Psoas muscle (tissue), 8 donors: ENCODE measurements at places on chromosomes 5 and 9. TPM values are rescaled to one million over a fixed set of nuclear protein-coding genes. Genes with fewer than 3 reads are reported as not detected.

Gene ARL14EPL
- polyA plus RNA-seq: 0.08 TPM

Gene PTRH1
- 21.8 TPM for polyA plus RNA-seq

Gene MLANA
- not detected for polyA plus RNA-seq

Gene PKD2L2
- 1.1 TPM for polyA plus RNA-seq

Gene UAP1L1
- 1.5 TPM for polyA plus RNA-seq

Gene DMRT3
- polyA plus RNA-seq: 0.07 TPM

Gene MARCOL
- polyA plus RNA-seq: not detected

Gene DMRTA1
- polyA plus RNA-seq: 0.21 TPM

Gene PRR16
- 3.3 TPM for polyA plus RNA-seq

Gene PHAX
- polyA plus RNA-seq: 53.0 TPM

Gene FRRS1L
- polyA plus RNA-seq: 0.01 TPM

Gene NAIF1
- 8.0 TPM for polyA plus RNA-seq

Gene SCGB3A1
- polyA plus RNA-seq: not detected

Gene IL5
- polyA plus RNA-seq: not detected

Gene USP20
- 11.1 TPM for polyA plus RNA-seq

Gene MUSK
- polyA plus RNA-seq: 6.7 TPM

Gene CAST
- polyA plus RNA-seq: 291 TPM

Gene AGXT2
- polyA plus RNA-seq: not detected

Gene TXNDC8
- polyA plus RNA-seq: not detected

Gene STC2
- polyA plus RNA-seq: 19.8 TPM

Gene ANKRD20A1
- 0.30 TPM for polyA plus RNA-seq

Gene C9
- polyA plus RNA-seq: not detected

Gene CXXC5
- polyA plus RNA-seq: 48.5 TPM

Gene CENPK
- polyA plus RNA-seq: 0.10 TPM

Gene RPL35
- polyA plus RNA-seq: 4,666 TPM

Gene MYOT
- polyA plus RNA-seq: 94.2 TPM

Gene CDKN2B-AS1
- not detected for polyA plus RNA-seq

Gene IFNA6
- polyA plus RNA-seq: not detected

Gene ADAMTS6
- 0.17 TPM for polyA plus RNA-seq

Gene CDH12
- polyA plus RNA-seq: not detected

Gene SLC36A3
- polyA plus RNA-seq: not detected

Gene ABLIM3
- polyA plus RNA-seq: 35.0 TPM

Gene FAM221B
- polyA plus RNA-seq: not detected

Gene RASEF
- 0.04 TPM for polyA plus RNA-seq

Gene RNF38
- polyA plus RNA-seq: 9.9 TPM

Gene ECSCR
- 25.4 TPM for polyA plus RNA-seq

Gene OR1K1
- polyA plus RNA-seq: not detected

Gene HTR4
- not detected for polyA plus RNA-seq

Gene SMIM27
- polyA plus RNA-seq: 9.3 TPM

Gene SMIM15
- polyA plus RNA-seq: 19.4 TPM

Gene VCAN
- polyA plus RNA-seq: 2.9 TPM

Gene PRRX2
- 0.34 TPM for polyA plus RNA-seq

Gene FUT7
- not detected for polyA plus RNA-seq

Gene SPAG8
- 0.56 TPM for polyA plus RNA-seq

Gene FBLL1
- 0.05 TPM for polyA plus RNA-seq

Gene PHYHD1
- polyA plus RNA-seq: 20.0 TPM

Gene ENTPD2
- 0.28 TPM for polyA plus RNA-seq

Gene TERT
- not detected for polyA plus RNA-seq

Gene ADGRD2
- polyA plus RNA-seq: not detected

Gene MSX2
- polyA plus RNA-seq: 1.4 TPM

Gene NME5
- 0.31 TPM for polyA plus RNA-seq
